ENCODE measurements at places on chromosomes 16 and 17.

GRCh38 chr17:28199115-28199514 is 119.9 kb upstream of the TMEM97 start:
- no peak for DNase-seq

GRCh38 chr17:14672830-14673229 is 371.9 kb downstream of the HS3ST3B1 start:
- no peak for DNase-seq

- DNase-seq, result no peak
Observed at GRCh38 chr16:49809062-49809461, 46.9 kb downstream of the ZNF423 start.

DNA sequence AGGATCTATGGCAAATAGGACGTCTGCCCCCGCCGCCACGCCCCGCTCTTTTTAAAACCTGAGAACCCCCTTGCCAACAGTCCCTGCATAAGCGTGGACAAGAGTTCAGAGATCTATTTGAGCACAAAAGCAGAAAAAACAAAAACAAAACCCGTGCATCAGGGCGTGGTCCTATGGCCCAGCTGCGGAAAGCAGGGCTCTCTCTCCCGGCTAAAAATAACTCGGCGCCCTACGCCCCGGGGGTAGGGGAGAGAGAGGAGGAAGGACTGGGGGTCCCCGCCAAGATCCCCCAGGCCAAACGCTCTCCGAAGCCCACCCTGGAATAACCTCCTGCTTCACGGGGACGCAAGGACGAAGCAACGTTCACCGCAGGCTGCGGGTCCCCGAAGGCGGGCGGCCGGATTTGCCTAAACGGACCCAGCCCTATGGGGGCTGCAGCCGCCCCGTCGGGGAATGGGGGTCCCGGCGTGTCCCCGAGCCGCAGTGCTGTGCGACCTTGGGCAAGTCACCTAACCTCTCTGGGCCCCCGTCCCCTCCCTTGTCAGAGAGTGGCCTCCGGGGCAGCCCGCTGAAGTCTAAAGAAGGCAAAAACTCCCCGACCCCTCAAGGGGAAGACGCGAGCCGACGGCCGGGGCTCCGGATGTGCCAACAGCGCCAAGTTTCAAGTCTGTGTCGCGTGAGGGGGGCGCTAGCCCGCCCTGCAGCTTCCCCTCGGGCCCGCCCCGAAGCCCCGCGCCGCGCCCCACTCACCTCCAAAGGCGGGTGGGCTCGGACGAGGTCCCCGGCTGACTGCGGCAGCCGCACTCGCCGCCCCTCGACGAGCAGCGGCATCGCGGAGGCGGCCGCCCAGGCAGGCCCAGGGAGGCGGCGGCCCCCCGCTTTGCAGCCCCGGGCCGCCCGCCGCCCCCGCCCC is 477 bp downstream of the NTAN1 start:
- no peak for DNase-seq

DNA sequence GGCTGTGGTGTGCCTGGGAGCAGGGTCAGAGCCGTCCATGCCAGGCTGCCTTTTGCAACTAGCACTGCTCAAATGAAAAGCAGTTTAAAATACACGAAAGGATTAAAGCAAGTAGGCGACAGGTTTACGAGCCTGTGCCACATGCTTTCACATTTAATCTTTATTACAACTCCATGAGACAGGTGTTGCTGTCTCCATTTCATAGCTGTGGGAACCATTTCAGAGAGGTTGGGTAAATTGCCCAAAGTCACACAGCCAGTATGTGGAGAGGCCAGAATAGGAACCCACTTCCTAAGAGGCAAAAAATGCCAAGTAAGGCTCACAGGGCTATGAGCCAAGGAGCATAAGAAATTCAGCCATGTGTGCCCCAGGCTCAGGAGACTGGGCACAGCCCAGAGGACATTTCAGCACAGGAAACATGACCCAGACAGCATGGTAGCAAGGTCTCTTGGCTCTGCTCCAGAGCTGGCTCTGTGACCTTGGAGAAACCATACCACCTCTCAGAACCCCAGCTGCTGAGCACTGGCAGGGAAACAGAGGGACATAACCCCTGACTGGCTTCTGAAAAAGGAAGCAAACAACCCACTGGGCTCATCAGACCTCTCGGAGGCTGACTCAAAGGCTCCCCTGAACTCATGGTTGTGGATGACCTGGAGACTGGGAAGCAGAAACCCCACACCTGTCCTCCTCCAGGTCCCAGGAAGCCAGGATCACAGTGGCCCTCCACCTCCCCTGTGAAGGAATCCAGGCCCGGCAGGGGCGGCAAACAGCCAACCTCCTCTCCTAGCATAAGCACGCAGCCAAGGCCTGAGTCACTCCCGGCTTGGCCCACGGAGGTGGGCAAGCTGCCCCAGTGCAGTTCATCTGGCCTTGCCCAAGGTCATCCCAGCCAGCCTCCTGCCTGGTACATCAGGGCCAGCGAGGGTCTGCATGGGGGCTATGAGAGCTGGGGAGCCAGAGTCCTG is 40.3 kb upstream of the MRPS23 start:
- no peak for DNase-seq

DNA sequence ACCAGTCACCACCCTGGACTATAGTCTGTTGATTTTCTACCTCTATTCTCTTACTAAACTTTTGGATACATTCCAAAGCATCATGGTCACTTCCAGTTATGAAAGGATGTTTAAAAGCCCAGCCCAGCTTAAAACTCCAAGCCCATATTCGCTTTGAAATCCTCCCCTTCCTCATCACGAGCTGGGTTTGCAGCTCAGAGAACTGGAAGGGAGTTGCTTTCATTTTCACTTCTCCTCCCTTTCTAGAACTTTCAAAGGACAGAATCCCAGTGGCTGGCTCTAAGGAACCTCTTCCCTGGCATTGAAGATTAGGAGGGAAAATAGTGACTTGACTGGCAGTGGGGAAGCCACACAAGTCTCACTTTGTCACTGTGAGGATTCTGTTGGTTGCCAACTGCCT is 100.1 kb upstream of the DYNLRB2 start:
- DNase-seq, result no peak

Data from glutamatergic neuron (in vitro differentiated cells).